ENCODE measurements at places on chromosomes 1 and 21. TPM values are rescaled to one million over a fixed set of nuclear protein-coding genes. Genes with fewer than 3 reads are reported as not detected.

LCE3D gene
- total RNA-seq = not detected

NGF gene
- not detected for total RNA-seq

STIL gene
- total RNA-seq = 69.9 TPM

CLK2 gene
- total RNA-seq = 90.7 TPM

SH2D2A gene
- 186 TPM for total RNA-seq

CD247 gene
- total RNA-seq = 158 TPM

KCNQ4 gene
- 1.5 TPM for total RNA-seq

TNFRSF8 gene
- 41.5 TPM for total RNA-seq

LTN1 gene
- 42.1 TPM for total RNA-seq

NUP210L gene
- 0.10 TPM for total RNA-seq
